ENCODE measurements at places on chromosomes 12 and 14. TPM values are rescaled to one million over a fixed set of nuclear protein-coding genes. Genes with fewer than 3 reads are reported as not detected.

DNA sequence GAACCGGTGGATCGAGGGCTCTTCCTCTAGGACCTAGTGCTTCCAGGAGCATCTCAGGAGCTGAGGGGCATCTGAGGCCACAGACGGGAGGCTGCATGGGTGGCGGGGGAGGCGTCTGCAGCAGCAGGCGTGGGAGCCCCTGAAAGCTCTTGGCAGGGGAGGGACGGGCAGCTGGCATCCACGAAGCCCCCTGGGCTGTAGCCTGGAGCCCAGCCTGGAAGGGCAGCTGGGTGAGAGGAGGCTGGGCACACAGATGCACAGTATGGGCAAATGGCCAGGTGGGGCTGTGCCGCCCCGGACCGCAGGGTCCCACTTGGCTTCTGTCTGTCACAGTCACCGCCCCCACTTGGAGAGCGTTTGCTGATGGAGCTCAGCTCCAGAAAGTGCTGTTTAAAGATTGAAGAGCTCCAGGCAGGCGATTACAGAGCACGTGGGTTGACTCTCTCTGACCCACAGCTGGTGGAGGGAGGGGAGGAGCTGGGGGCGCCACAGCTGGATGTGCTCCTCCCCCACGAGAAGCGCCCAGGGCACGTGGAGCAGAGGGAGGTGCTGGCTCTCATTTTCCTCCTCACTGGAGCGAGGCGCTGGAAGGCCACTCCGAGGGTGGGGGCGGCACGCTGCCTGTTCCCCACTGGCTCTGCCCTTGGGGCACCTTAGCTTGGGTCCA, 155.0 kb upstream of the C14orf180 start:
- DNase-seq, result no peak

DNA sequence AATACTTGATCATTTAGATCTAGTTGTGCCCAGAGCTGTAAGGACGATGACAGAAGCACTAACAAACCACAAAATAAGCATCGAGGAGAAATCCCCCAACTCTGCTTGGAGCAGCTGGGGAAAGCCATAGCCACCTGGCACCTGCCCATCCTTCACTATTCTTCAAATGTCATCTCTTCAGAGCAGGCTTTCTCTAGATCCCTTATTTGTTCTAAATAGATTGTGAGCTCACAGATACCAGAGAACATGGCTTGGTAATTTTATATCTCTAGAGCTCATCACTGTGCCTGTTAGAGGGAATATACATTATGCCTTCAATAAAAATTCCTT, 50.9 kb downstream of the GRIP1 start:
- DNase-seq, result no peak

The PTGER2 gene
- total RNA-seq, result 5.8 TPM

The TAS2R46 gene
- total RNA-seq, result not detected

- no peak for DNase-seq
These were observed 55.3 kb downstream of the LRCOL1 start for GRCh38 chr12:132554845-132555630.

DNA sequence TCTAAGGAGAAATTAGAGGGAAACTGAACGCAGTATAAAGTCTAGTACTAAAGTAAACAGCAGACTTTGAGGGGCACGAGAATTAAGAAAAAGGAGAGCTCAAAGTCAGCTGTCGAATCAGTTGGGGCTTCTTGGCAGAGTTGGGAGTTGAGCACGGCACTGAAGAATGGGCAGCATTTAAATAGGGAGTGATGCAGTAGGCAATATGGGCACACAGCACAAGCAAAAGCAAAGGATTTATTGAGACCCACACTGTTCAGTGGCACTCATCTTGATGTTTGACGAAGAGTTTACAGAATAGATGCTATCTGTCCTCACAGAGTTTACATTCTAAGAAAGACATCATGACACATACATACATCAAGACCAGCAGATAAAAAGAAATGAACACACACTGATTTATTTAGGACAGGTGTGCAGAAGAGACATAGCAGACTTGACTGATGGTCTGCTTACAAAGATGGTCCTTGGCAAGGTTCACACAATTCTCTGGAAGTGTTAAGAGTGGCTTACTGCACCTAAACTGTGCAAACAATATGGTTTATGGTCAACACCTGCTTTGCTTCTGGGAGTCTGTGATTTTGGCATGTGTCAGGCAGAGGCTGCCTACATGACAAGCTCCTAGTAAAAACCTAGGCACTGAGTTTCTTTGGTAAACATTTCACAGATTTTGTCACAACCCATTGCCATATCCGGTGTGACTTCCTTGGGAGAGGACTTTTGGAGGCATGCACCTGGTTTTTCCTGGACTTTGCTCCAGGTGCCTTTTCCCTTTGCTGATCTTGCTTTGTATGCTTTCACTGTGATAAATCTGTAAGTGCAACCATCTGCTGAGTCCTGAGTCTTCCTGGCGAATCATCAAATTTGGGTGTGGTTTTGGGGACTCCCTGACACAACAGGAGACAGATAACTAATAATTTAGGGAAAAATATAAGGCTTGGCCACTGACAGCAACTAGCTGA, 26.3 kb downstream of the ALKBH1 start:
- DNase-seq, result no peak

The SPATA7 gene
- total RNA-seq, result 8.3 TPM

DNA sequence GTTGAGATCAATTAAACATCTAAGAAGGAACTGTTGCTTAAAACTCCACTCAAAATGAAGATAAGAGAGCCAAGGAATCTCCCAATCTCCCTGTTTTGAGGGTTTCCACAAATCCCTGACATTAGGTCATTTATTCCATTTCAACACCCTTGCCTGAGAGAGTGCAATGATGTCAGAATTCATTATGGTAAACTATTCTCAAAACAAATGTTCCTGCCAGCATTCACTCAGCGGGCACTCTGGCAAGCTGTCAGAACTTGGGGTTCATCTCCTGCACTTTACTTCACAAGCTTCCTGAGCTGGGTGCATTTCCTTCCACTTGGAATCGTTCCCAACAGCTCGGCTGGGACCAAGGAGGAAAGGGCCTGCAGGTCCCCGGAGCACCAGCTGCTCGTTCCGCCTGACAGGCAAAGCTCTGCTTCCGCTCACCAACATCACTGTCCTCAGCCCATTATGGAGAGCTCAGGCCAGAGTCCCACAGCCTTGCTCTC, 117.8 kb downstream of the TTC7B start:
- no peak for DNase-seq

GRCh38 chr12:109250523-109250922, 58.6 kb downstream of the FOXN4 start:
- no peak for DNase-seq

- no peak for DNase-seq
These were observed 753 bp upstream of the ATP5MC2 start for GRCh38 chr12:53676656-53677015.

GRCh38 chr12:118035190-118036041, 18.9 kb downstream of the RFC5 start:
- DNase-seq, result no peak

DNA sequence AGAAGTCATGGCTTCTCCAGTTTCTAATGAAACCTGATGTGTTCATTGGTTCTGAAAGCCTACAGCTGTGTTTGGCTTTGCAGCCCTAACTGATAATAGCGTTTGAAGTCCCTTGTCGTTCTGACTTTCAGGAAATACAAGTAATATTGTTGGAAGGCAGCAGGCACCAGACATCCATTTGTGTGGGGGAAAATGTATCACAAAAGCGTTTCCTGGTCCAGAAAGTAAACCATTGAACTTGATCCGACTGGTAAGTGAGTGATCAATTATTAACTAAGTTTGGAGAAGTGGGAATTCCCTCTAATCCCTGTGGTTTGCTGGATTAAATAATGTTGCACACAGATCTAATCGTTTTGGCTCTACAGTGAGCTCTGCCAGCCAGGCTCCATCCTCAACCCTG, 77.3 kb upstream of the LTA4H start:
- DNase-seq, result no peak

The TARBP2 gene
- total RNA-seq, result 25.7 TPM

DNA sequence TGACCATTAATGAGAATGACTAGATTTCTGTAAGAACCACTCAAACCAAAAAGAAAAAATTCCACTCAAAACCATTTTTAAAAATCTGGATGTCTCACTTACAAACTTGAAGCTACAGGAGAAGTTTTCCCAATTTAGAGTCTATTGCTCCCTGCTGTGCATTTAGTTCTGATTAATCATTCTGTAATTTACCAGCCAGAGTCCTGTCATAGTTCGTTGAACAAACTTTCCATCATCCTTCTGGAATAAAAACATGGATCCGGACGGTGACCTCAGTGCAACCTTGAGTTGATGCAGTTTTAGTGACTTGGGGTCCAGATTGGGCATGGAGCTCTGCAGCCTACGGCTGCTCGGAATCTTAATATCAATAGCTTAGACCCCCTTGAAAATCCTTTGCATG, 73.4 kb downstream of the PRMT8 start:
- DNase-seq, result no peak

DNA sequence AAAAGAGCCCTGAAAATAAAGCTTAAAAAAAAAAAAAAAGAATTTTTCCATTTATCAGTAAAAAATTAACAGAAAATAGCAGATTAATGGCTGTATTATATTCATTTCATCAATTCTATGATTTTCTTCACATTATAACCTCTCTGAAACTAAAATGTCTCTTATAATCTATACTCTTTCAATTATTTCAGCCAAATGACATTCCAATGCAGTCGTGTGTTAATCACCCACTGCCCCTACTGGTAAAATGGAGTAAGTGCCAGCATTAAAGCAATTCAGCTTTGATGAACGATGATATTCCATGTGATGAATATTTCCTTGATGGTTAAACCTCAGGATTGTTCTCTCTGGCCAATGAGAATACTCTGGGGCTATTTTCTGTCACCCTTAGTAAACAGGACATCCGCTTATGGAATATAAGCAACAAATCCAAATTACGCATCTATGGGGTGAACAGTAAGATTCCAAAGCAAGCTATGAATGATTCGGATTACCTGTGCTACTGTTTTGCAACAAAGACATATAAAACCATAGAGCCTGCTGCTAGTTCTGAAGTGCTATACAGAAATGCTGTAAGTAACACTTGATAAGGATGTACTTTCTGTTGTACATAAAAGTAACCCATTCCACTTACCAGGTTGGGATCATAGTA, 20.3 kb upstream of the SYCP3 start:
- DNase-seq, result no peak

DNA sequence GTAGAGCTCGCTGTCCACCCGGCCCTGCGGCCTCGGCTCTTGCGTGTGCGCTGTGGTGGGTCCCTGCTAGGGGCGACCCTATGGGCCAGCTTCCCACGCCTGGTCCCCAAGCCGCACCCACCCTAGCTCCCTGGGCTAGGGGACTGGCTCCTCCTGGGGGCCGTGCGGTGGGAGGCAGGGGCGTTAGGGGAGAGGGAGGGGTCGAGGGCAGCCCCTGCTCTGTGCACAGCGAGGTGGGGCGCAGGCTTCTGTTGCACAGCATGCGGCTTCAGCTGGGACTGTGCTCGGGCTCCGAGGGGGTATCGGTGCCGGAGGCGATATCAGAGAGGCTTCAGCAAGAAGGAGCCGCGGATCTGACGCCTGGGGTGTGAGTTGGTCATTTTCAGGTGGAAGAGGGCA, 86.1 kb downstream of the ALG10 start:
- DNase-seq, result no peak

The RBP5 gene
- total RNA-seq, result 64.4 TPM

The P3H3 gene
- total RNA-seq, result 40.4 TPM

DNA sequence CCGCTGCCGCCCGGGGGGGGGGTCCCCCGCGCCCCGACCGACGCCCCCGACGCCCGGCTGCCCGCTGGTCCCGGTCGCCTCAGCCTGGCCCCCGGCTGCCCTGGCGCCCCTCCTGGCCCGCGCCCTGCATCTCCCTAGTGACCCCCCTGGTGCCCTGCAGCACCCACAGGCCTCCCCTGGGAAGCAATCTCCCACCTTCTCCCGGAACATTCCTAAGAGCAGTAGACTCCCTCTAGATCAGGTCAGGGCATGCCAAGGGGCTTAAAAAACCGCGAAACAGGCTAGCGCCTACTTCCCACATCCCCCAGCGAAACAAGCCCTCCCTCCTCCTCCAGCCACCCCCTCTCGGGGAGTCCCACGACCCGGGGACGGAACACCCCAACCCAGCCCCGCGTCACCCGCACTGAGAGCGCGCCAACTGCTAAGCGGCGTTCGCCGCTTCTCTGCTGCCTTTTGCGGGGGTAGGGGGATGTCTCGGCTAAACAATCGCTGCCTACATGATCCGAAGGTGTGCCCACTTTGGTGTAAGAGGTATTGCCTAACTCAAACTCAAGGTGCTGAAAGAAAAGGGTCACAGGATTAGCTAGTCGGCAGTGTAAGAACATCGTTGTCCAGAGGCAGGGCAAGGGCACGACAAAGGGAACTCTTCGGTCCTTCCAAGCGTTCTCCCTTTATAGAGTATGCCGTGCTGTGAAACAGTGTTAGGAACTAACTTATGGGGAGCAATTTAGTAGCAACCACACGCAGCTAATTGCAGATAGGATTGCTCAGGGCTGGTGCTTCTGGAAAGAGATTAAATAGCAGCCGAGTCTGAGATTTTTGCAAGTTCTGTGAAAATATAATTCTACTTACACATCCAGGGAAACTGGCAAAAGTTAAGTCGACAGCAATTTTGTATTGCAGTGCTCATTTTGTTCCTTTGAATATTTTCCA, 619 bp upstream of the NTN4 start:
- peak; percentile 55 for DNase-seq

GRCh38 chr12:64660237-64661018, 50.1 kb downstream of the RASSF3 start:
- DNase-seq, result peak; percentile 9

DNA sequence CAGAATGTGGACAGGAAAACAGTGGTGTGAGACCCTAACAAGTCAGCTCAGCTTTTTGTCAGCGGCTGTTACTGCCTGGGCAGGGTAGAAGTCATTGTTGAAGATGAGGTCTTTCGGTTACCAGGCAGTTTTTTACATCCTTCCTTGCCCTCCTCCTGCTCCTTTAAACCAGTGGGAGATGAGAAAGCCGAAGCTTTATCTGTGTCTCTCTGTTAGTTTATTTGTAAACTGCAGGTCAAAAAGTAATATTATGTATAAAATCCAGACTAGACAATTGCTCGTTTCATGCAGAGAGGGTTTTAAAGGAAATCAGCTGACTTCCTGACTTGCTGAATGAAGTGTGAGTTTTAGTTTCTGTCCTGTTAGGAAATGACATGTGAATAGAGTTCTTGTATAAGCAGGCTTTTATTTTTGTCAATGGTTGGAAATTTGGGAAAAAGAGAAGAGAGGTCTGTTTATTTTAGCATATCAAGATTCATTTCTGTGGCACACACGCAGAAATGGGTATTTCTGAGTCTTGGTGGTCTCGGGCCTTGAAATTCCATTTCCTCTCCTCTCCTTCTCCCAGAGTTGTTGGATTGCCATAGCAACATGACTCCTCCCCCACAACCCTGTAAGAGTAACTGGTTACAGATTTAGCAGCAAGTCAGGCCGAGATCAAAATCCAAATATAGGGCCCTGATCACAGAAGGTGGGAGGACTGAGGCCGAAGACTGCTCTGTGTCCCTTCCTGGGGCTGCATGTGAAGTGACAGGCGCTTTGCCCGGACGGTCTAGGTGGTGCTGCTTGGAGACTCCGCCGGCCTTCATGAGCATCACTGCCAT, 60.8 kb downstream of the SAMD4A start:
- DNase-seq, result no peak
